ENCODE measurements at places on chromosomes 1 and 21.
A peak's percentile ranks its signal among the peaks of the same experiment; 100 is the strongest.

- no peak for DNase-seq
Observed at GRCh38 chr21:35861661-35862060, 198.7 kb downstream of the SETD4 start.

DNA sequence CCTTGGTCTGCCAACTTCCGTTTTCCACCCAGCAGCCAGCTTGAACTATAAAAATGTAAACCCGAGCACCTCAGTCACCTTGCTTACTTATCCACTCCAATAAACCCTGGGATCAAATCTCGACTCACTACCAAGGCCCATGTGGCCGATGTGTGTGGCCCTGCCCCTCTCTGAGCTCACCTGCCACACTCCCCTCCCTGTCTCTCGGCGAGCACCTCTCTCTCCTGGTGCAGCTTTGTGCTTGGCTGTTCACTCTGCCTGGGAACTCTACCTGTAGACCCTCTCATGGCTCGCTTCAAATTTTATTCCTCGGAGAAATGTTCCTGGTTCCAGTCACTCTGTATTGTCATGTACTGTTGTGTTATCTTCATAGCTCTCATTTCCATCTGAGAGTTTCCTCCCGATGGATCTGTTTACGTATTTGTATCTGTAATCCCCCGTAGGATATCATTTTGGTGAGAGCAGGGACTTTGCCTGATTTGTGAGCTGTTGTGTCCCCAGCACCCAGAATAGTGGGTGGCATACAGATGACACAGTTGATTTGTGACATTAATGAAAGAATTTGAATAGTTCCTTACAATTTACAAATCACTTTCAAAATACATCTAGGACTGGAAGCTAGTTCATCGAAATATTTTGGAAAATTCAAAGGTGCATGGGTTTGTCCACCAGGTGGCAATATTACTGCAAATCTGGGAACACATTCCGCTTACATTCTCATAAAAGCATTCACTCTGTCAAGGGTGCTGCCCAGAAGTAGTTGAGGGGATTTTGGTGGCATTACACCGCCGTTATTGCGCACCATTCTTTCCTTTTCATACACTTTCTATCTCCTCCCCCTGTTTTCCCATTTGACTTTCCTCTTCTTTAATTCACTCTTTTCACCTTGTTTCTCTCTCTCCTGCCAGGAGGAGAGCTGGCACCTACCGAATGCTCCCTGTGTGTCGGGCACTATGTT lies 95.3 kb downstream of the ABCA4 start:
- peak; percentile 19 for DNase-seq

- no peak for DNase-seq
Observed at GRCh38 chr1:157099633-157100009, at the start of gene ETV3L. ETV3L (minus strand) TSS chr1:157099808; CDS start chr1:157099523, 285 bp downstream.

DNA sequence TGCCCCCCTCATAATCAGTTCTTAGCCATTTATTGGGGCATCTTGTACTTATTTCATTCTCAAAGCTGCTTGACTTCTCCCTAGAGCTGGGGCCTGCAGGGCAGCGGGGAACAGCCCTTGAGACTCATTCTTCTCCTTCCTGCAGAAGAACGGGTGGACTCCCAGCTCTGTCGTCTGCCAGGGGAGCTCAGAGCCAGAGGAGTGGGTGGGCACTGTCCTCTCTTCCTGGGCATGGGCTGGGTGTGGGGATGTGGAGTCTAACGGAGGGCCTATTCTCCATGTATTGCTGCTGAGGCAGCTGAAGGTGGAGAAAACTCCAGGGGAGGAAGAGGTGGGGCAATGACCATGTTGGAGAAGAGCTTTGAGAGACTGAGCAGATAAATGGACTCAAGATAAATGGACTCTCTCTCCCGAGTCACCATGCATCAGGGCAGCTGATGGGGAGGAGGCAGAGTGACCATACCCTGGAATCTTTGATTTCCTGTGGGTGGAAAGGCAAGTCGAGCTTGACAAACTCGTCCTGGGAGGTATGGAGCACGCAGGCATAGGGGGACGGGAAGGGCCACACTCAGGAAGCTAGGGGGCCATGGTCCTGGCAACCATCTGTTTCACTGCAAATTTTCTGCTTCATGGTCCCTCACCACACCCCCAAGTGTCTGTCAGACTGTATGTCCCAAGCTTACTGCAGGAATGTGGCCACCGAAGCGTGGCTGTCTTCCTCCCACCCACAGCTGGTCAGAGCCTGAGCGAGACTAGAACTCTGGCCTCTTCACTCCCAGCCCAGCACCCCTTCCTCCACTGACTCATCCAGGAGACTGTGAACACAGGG lies 56.9 kb upstream of the ATP2B4 start:
- DNase-seq: no peak

DNA sequence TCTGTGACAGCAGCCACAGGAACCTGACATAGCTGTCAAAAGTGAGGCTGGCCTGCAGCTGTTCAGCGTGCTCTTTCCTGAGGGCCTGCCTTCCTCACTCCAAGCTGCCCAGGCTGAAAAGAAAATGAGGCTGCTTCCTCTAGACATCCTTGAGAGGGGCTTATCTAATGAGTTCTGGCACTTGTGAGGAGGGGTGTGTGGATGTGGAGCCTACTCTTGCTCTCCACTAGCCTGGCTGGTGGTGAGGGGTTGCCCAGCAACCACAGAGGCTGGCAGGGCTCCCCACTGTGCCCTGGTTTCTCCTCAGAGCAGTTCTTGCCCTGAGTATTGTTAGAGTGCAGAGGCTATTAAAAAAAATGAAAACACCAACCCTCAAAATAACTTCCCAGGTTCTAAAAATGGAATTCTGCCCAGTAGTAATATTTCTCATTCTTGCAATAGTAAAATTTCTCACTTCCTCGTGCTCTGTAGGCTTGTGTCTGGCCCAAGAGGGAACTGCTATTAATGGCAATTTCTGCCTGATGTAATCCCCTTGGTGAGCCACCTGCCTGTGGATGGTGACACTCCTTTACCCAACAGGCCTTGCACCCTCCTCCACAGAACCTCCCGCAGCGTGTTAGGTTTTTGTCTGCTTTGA lies 52.6 kb upstream of the EPS8L3 start:
- no peak for DNase-seq

- no peak for DNase-seq
Observed at GRCh38 chr1:246837418-246838117, 94.2 kb downstream of the AHCTF1 start.

DNA sequence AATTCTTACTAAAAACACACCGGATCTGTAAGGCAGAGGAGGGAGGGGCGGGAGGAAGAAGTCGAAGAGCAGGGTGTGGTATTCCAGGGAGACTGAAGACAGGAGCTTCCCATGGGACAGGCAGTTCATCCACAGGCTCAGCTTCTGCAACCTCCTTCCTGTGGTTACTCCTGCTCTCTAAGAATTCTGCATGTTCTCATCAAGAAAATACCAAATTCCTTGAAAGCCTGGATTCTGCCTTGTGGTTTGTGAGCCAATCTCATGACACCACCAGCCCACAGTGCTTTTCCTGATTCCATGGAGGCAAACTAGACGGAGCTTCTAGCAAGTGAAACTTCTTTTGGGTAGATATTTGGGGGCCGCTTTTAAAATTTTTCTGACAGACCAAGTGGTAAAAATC lies 1.1 kb upstream of the ST6GALNAC3 start:
- DNase-seq: no peak

DNA sequence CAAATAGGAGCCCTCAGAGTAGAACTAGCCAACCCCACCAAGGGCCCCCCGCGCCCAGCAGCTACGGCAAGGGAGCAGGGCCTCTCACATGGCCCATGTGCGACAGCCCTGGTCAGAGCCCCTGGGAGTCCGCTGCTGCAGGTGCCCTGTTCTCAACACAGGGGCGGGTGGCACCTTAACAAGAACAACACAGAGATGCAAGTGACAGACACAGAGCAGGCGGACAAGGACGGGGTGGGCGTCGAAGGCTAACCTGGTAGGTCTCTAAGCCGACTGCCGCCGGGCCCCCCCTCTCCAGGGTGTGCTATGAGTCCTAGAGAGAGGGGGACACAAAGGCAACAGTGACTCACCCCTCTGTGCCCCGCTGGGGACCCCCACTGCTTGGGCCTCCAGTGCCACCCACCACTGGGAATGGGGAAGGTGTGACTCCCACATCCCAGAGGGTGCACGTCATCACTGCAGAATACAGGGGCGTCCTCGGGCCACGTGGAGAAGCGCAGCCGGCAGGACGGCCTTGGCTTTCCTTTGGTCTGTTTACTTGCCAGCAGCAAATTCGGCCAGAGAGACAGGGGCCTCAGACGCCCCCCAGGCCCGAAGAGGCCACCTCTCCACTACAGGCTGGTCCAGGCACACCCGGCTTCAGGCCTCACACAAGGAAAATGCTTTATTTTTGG lies 44.8 kb downstream of the PRDM15 start:
- no peak for DNase-seq

DNA sequence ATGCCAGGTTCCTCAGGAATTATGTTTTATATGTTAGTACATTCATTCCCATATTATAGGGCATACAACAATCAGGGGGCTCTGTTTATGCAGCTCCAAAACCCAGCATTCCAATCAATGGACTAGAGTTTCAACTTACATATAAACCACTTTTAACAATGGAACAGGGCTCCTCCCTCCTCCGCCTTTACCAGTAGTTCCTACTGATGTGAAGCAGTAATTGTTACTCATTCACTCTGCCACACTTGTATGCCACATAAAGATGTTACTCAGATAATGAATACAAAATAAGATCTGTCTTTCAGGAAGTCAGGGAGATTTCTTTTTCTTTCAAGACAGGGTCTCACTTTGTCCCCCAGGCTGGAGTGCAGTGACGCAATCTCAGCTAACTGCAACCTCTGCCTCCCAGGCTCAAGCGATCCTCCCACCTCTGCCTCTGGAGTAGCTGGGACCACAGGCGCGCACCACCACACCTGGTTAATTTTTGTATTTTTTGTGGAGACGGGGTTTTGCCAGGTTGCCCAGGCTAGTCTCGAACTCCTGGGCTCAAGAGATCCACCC lies 17.1 kb downstream of the ZNF281 start:
- DNase-seq: no peak

DNA sequence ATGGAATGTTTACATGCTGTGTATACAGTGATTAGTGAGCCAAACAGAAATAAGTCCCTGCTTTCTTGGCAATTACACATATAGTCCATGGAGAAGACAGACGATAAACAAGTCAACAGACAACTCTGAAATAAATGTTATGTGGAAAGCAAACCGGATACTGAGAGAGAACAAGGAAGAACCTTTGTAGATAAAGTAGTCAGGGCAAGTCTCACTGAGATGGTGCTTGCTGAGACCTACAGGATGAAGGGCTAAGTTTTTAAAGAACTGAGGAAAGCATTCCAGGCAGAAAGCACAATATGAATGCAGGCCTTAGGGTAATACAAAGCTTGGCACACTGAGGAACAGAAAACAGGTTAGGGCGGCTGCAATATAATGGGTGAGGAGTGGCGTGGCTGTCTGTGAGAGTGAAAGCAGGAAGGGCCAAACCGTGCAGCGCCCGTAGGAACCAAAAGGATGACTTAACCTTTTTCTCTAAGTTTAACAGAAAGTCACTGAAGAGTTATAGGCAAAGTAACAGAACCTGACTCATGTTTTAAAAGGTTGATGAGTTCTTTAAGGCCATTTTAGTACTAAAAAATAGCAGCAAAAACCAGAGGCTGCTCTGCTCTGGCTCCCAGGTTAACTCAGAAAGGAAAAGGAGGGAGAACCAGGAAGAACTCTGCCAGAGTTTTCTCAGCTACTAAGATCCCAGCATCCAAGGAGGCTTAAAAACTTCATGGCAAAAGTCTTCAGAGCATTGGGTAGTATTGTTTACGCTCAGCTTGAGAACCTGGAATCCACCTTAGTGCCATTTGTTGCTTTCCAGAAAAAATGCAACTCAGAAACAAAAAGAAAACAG lies 8.7 kb upstream of the TTF2 start:
- DNase-seq: peak; percentile 26

DNA sequence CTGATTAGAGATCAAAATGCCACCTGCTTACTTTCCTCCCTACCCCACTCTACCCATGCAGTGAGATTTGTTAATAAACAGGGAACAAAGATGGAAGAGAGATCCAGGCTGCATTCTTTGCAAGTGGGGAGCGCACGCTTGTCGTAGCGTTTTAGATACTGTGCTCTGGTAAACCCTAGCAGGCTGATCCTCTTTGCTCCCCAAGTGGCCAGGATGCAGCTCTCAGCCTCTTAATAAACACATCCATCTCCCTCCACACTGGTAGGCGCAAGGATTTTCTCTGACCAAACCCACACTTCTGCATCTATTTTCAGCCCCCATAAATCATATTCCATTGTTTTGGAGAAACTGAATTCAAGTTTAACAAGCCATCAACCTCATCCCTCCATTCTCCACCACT lies 2.9 kb downstream of the PGBD5 start:
- no peak for DNase-seq

- DNase-seq: no peak
Observed at GRCh38 chr1:14561014-14561693, 37.3 kb upstream of the KAZN start.

DNA sequence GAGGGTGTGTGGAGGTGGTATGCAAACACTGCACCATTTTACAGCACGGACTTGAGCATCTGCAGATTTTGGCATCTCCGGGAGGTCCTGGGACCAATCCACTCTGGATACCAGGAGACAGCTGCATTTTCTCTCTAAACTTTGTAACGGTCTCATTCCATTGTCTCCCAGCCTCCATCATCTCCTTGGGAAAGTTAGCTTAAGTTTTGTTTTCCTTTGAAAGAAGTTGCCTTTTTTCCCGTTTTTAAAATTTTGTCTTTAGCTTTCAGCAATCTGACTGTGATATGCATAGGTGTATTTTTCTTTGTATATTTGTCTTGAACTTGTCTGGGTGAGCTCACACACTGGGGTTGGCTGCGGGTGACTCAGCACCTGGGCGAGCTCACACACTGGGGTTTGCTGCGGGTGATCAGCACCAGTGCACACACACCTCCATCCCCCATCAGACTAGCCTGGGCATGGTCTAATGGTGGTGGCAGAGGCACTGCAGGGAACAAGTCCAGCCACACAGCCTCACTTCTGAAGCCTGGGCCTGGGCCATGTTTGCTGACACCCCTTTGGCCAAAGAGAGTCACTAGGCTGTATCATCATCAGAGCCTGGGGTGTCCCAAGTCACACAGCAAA lies 32.1 kb upstream of the COL18A1 start:
- DNase-seq: no peak

All from CD4-positive, alpha-beta T cell treated with Interleukin-15 for 4 hours (primary cell).